ENCODE measurements at places on chromosomes 13 and 19.
A peak's percentile ranks its signal among the peaks of the same experiment; 100 is the strongest.

DNA sequence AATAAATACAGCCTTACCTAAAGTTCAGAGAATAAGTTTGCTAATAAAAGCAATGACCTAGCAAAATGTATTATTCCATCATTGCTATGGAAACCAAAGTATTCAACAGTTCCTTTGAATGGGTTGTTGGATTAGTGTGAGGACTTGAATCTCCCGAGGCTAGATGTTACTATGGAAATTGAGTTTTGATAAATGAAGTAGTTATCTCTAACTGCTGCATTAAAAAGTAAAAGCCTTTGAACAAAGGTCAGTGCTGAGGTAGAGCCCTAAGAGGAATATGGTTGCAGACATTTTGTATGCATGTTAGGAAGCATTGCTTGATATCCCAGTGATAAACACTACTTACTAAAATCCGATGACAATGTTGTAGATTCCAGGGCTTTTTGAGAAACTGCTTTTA lies 6.2 kb downstream of the KLF5 start:
- DNase-seq = no peak

DNA sequence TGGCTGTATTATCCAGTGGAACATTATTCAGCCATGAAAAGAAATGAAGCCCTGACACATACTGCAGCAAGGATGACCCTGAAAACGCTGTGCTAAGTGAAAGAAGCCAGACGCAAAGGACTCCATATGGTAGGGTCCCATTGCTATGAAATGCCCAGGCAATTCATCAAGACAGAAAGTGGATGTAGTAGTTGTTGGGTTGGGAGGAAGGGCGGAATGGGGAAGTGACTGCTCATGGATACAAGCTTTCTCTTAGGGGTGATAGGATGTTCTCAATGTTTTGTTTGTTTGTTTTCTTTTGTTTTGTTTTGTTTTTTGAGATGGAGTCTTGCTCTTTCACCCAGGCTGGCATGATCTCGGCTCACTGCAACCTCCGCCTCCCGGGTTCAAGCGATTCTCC lies 11.1 kb upstream of the CEACAM16 start:
- DNase-seq = no peak

GRCh38 chr19:974564-975257 lies 9.4 kb upstream of the WDR18 start:
- no peak for DNase-seq

DNA sequence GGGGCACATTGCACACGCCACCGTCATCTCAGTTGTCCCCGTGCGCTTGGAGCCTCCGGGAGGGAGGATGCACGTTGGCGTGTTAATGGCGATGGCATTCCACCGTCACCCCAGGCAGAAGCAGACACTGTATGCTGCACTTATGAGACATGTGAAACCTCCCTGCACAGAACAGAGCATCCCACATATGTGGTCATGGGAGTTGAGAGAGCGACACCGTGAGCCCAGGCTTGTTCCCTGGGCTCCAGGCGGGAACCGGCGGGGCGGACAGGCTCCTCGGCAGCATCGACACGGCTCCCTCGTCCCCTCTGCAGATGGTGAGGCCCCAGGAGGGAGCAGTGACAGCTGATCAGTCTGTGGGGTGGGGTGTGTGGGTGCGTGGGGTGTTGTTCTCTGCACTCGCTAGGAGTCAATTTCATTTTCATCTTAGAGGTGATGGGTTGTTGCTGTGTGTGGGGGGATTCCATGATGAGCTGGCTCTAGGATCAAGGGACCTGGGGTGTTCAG lies 40.4 kb downstream of the CRTC1 start:
- DNase-seq = no peak

DNA sequence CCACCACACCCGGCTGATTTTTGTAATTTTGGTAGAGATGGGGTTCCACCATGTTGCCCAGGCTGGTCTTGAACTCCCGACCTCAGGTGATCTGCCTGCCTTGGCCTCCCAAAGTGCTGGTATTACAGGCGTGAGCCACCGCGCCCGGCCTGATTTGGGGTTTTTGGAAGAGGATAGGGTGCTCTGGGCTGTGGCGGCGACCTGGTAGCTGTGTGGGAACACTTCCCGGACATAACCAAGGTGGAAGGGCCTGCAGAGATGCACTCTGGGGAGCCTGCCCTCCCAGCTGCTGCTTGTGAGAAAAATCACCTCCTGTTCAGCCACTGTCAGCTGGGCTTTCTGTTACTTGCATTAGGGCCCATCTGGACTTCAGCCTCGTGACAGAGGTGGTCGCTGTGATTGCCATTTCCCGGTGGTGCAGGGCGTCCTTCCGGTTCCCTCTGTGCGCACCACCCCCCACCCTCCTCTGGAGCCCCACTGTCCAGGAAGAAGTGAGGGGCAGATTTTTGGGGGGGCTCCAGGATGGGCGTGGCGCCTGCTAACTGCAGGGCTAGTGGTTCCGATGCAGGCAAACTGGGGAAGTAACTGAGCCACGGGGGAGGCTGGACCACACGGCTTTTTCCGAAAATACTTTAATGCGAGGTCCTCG lies 7.5 kb downstream of the IL4I1 start:
- DNase-seq = no peak

DNA sequence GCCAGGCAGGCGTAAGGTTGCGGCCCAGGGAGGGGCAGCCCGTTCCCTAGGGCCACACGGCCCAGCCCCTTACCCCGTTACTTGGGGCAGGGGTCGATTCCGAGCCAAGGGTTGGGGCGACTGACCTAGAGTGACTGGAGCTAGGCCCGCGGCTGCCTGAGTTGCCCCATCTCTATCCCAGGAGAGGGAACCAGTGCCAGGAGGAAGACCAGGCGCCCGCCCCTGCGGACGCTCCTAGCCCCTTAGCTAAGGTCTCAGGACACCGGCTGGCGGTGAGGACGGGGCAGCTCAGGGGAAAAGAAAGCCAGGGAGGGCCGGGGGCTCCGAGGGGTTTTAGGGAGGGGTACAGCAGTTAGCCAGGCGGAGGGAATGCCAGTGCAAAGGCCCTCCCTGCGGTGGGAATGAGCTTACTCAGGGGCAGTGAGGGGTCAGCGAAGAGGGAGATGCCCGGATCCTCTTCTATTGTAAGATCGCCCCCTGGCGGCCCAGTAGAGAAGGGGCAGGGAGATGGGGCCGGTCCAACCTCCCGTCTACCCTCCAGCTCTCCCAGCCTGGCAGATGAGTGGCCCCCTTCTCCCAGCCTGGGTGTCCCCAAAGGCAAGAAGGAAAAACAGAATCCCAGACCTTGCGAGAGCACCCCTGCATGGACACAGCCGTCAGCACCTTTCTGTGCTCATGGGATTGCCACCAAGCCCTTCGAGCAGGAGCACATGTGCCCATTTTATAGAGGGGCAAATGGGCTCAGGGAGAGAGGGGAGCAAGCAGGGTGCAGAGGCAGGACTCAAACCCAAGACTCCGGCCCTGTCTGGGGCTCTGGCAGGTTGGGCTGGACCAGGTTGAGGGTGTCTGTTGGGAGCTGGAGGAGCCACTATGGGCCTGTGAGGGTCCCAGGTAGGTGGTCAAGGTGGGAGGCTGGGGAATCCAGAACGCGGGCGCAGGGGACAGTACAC lies 16.3 kb downstream of the CILP2 start:
- DNase-seq = peak; percentile 70

GRCh38 chr13:27971236-27971645 lies 2.1 kb upstream of the CDX2 start:
- no peak for DNase-seq

- no peak for DNase-seq
Observed at GRCh38 chr19:2699413-2700140, 2.9 kb downstream of the GNG7 start.

- no peak for DNase-seq
Observed at GRCh38 chr19:50326101-50326664, 3.0 kb downstream of the KCNC3 start.

DNA sequence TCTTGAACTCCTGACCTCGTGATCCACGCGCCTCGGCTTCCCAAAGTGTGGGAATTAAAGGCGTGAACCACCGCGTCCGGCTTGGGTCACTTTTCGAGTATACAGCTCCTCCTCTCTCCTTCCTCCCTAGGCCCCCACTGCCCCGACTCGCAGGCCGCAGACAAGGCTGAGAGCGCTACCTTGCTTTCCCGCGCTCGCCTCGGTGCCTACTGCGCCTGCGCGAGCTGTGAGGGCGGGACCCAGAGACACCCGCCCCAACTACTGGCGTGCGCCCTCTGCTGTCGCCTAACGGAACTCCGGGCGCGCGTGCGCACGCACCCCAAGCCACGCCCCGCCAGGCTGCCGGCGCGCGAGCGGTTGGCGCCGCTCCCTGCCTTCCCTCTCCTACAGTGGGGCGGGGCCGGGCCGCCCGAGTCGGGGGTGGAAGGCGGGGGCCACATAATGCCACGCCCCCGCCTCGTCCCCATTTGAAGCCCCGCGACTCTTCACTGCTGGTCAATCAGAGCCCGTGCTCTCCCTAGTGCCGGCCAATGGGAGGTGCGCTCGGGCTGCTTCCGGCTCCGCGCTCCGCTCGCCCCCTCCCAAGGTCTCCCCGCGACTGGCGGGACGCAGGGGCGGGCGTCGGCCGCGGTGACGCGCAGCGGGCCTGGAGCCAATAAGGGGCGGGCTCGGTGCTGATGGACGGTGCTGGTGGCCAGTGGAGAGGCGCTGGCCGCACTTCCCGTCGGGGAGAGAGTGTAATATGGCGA lies at the start of gene RAB8A:
Gene RAB8A (plus strand): TSS at position 730 of the 749 bp plus-strand sequence. CDS start 13 bp downstream, at position 743.
- peak; percentile 99 for DNase-seq

GRCh38 chr19:52703917-52704316 lies 30.9 kb downstream of the ZNF611 start:
- no peak for DNase-seq

- DNase-seq = no peak
Observed at GRCh38 chr13:102729560-102730270, 34.9 kb upstream of the METTL21C start.

GRCh38 chr13:96141032-96141431 lies 51.1 kb downstream of the HS6ST3 start:
- DNase-seq = no peak

GRCh38 chr13:25203127-25203740 lies 31.1 kb upstream of the AMER2 start:
- DNase-seq = no peak

- DNase-seq = no peak
Observed at GRCh38 chr13:43315522-43315921, 292.1 kb downstream of the DNAJC15 start.

- DNase-seq = no peak
Observed at GRCh38 chr19:6999933-7000332, 21.3 kb downstream of the MBD3L2B start.

DNA sequence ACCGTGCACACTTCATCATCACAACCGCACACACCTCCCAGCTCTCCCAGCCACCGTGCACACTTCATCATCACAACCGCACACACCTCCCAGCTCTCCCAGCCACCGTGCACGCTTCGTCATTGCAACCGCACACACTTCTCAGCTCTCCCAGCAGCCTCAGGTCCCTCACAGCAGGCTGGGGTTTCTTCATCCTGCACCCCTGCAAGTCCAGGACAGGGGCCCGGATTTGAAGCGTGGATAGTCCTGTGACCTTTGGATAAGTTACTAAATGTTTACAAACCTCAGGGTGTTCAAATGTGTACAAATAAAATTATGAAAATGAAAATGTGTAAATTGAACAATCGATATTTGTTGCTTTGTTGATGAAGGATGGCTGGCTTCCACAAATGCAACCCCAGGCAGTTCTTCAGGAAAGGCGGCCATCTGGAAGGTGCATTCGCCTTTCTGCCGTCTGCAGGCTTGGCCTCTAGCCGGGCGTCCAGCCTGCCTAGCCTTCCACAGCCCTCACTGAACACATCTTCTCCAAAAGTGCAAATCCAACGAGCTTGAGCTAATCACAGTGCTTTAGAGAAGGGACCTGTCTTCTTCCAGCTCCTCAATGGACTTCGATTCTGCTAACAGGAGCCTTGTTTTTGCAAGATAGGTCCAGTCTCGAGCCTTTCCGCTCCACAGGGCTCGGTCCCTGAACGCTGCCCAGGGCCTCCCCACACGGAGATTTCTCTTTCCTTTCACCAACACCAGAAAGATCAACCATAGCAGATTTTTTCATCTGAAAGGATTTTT lies 74.2 kb downstream of the SPACA7 start:
- DNase-seq = peak; percentile 28

- no peak for DNase-seq
Observed at GRCh38 chr13:37910790-37911189, 41.2 kb upstream of the TRPC4 start.

- peak; percentile 47 for DNase-seq
Observed at GRCh38 chr13:73767747-73768315, 366.4 kb downstream of the KLF12 start.

GRCh38 chr19:29715701-29716581 lies 880 bp upstream of the C19orf12 start:
- no peak for DNase-seq

GRCh38 chr13:93480553-93481106 lies 254.0 kb downstream of the GPC6 start:
- DNase-seq = no peak

DNA sequence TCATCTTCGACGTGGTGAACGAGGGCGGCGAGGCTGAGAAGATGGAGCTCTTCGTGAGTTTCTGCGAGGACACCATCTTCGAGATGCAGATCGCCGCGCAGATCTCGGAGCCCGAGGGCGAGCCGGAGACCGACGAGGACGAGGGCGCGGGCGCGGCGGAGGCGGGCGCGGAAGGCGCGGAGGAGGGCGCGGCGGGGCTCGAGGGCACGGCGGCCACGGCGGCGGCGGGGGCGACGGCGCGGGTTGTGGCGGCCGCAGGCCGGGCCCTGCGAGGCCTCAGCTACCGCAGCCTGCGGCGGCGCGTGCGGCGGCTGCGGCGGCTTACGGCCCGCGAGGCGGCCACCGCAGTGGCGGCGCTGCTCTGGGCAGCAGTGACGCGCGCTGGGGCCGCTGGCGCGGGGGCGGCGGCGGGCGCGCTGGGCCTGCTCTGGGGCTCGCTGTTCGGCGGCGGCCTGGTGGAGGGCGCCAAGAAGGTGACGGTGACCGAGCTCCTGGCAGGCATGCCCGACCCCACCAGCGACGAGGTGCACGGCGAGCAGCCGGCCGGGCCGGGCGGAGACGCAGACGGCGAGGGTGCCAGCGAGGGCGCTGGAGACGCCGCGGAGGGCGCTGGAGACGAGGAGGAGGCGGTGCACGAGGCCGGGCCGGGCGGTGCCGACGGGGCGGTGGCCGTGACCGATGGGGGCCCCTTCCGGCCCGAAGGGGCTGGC lies 52.6 kb downstream of the MAP4K1 start:
- peak; percentile 57 for DNase-seq

DNA sequence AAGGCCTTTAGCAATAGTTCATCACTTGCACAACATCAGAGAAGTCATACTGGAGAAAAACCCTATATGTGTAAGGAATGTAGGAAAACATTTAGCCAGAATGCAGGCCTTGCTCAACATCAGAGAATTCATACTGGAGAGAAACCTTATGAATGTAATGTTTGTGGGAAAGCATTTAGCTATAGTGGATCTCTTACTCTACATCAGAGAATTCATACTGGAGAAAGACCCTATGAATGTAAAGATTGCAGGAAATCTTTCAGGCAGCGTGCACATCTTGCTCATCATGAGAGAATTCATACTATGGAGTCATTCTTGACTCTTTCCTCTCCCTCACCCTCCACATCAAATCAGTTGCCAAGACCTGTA lies 19.8 kb downstream of the ZNF583 start:
- DNase-seq = no peak

GRCh38 chr19:6113616-6114188 lies 3.4 kb upstream of the RFX2 start:
- no peak for DNase-seq
